NCI-H1694 (cell line): ENCODE measurements at places on chromosomes 11 and 22.

DNA sequence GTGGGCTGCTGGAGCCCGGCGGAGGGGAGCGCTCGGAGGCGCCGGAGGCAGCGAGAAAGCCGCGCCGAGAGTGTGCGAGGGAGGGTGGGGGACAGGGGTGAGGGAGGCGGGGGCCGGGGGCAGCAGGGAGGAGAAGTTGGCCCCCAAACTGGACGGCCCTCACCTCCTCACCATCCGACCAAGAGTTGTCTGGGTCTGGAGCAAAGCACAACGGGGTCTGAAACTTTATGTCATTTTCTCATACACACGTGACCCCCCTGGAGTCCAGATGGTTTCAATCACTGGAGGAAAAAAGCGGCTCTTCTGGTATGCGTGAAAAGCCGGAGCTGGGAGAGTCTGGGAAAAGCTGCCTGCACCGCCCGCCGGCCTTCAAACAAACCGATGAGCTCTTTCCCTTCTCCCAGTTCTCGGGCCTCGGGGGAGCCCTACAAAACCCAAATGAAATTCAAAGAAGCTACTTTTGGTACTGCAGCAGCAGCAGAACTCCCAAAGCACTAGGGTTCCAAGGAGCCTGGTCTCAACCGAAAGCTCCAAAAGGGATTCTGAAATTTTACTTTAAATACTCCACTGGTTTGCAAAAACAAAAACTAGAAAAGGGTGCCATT, 39.7 kb upstream of the AKIP1 start:
- peak; percentile 38 for DNase-seq

GRCh38 chr11:6219359-6219758, 14.0 kb downstream of the C11orf42 start:
- no peak for DNase-seq

DNA sequence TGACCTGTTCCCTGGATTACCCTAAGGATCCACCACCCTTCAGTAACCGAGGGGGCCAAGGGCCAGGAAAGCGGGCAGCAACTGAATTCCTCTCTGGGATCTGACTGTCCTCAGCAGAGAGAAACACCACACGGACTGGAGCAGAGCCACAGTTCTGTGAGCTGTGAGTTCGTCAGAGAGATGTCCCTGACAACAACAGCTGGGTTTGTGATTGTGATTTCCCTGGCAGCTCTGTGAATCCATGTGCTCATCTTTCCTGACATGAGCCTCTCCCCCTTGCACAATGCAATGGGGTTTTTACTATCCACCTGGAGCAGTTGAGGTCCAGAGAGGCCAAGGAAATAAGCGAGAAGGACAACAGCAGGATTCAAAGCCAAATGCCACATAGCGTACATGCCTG, 69.4 kb upstream of the AMPD3 start:
- no peak for DNase-seq

DNA sequence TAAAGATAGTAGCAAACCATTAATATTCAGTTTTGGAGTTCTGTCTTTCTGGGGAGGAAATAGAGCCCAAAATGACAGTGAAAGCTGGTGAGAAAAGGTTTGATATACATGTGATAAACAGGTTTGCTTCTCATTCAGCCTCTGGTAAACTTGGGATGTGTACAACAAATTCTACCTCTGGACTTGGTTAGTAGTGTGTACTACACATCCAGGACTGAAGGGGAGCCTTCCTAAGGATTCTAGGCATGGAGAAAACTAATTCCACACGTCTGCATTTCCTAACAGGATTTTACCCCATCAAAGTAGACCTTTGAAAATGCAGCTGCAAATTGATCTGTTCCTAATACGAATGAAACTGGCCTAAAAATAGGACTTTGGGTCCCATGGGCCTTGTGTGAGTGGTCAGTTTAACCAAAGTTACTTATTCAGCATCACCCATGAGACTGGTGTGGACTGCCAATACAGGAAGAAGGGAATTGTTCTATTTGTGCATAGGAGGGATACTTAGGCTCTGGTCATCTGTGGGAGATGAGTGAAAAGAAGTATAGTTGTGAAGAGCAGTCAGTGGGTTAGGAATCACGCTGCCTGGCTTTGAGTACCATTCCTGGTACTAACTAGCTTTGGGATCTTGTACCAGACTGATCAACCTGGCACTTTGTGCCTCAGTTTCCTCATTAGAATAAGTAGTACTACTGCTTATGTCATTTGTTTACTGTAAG, 74.2 kb downstream of the YAP1 start:
- no peak for DNase-seq

DNA sequence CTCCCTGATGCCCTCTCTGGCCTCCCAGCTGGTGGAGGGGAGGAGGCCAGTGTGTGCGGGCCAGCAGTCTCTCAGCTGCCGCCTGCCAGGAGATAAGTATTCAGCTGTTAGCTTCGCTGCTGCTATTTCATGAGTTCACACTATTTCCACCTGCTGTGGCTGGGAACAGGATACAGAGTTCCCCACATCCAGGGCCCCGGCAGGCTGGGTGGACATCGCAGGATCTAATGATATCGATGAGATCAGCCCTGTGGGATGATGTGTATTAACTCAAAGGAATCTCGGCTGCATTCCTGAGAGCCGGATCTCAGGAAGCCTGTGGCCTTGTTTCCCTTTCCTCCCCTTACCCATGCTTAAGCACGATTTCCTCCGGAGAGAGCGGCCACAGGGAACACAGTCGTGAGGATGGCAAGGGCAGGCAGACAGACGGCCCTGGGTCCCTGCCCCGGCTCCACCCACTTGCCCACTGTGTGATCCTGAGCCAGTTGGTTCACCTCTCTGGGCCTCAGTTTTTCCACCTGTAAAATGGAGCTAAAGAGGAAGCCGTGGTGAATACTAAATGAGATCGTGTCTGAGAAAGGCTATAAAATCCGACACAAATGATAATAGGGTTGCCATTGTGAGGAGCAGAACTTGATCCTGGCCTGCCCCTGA, 6.5 kb upstream of the PVALB start:
- DNase-seq: no peak

GRCh38 chr11:46903846-46904245, 14.5 kb downstream of the LRP4 start:
- DNase-seq: peak; percentile 5

DNA sequence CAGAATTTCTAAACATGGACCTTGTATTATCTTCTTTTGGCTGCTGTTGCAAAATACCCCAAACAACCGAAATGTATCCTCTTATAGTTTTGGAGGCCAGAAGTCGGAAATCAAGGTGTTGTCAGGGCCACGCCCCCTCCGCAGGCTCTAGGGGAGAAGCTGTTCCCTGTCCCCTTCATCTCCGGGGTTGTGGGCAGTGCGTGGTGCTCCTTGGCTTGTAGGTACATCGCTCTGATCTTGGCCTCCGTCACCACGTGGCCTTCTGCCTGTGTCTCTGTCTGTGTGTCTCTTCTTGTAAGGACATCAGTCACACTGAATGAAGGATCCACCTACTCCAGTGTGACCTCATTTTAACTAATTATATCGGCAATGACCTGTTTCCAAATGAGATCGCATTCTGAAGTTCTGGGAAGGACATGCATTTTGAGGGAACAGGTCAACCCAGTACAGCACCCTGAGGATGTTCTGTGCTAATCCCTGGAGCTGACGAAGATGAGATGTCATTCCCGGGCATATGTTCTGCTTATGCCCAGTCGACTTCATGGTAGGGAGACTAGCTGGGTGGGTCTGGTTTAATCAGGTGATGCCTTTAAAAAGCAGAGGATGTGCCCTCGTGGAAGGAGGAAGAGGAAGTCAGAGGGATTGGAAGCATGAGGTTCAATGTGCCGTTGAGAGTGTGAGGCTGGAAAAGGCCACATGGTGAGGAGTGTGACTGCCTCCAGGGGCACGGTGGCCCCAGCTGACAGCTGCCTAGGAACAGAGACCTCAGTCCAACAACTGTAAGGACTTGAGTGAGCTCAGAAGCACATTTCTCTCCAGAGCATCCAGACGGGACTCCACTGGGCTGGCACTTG, 531.1 kb downstream of the TBC1D22A start:
- DNase-seq: no peak

- peak; percentile 28 for DNase-seq
Observed at GRCh38 chr22:40436505-40437431, 66.4 kb downstream of the SGSM3 start.

GRCh38 chr22:43391306-43391705, 20.5 kb upstream of the MPPED1 start:
- DNase-seq: no peak

DNA sequence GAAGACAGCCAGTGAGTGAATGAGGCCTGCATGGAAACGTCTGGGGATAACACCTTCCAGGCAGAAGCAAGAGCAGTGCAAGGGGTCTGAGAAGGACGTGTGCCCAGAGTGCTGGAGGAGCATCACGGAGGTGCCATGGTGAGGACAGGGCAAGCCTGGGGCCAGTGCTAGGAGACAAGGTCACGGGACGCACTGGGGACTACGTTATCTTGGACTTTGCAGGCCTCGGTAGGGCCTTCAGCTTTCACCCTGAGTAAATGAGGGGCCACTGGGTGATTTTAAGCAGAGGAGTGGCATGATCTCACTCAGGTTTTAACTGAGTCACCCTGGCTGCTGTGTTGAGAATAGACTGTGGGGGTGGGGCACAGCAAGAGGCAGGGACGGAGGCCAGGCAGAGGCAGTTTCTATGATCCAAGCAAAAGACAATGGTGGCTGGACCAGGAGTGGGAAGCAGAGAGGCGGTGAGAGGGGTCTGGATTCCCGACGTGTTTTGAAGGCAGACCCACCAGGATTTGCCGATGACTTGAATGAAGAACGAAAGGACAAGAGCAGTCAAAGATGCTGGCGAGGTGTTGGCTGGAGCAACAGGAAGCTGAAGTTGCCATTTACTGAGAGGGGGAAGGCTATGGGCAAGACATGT, 102.7 kb upstream of the PARVA start:
- no peak for DNase-seq

DNA sequence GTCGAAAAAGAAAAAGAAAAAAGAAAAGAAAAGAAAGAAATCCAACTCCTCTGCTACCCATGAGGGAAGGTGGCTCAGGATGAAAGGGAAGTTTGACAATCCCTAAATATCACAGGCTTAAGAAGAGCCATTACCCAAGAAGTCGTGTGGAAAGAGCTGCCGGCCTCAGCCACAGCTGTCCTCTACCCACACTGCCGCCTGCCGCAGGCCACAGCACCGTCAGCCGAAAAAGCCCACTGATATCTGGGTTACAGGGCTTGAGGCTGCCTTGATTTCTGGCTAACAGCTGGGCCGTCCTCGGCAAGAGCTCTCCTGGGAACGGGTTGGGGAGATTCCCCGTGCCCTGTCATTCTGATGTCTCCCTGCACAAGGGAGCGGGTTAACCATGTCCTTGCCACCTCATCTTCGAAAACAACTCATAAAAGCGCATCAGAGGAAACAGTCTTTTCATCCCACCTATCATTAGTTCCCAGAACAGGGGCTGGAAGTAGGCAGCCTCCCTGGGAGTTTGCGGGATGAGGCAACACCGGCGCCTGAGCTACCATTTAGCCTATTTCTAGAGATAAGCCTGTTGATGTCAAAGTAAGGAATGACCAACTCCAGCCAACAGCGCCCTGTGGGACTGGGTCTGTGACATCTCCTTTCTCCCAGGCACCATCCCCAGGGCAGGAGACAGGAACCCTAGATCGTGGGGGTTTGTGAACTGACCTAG, 21.8 kb upstream of the SNX32 start:
- DNase-seq: no peak

GRCh38 chr11:121328176-121328966, 35.8 kb downstream of the SC5D start:
- DNase-seq: no peak

GRCh38 chr11:95068549-95068948, 1.8 kb downstream of the SRSF8 start:
- peak; percentile 44 for DNase-seq

GRCh38 chr11:123582992-123583504, 71.4 kb downstream of the SCN3B start:
- no peak for DNase-seq

GRCh38 chr11:17012712-17013547, 1.3 kb downstream of the PLEKHA7 start:
- DNase-seq: no peak

DNA sequence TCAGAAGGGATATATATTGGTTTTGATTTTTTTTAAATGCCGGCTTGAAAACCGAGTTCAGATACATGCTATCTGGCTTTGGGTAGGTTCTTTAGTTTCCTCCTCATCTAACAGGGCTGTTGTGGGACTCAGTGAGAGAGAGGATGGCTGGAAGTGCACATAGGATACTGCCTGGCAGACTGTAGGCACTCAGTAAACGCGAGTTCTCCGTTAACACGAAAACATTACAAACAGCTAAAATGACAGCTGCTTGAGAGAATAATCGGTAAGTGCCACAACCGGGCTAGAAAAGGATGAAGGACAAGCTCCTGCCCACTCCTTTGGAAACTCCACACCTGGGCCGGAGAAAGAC, 369 bp downstream of the XRRA1 start:
- no peak for DNase-seq

- DNase-seq: no peak
Observed at GRCh38 chr11:101759771-101760450, 154.9 kb upstream of the CEP126 start.

DNA sequence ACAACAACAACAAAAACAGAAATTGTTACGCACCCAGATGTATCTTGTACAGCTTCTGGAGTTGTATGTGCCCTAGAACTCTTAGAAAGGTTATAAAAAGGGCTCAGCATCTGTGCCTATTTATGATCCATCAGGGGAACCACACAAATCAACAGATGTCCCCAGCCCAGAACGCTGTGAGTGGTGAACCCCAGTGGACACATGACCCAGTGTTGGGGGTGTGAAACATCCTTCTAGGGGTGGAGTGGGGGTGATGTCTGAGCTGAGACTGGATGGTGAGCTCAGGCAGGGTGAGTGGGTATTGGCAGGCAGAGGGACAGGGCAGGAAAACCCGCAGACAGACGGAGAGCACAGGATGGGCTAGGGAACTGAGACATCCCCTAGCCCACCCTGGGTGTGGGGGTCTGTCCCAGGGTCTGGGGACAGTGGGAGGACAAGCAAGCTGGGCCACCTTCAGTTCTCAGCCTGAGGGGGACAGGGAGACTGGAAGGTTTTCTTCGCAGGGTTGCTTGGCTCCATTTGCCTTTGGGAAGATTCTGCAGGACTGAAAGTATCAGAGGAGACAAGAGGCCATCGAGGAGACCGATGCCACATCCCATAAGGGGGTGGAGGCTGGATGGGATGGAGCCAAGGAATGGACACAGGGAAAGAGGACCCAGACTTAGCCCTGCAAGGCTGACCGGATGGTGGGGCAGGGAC, 5.8 kb upstream of the EMID1 start:
- no peak for DNase-seq

DNA sequence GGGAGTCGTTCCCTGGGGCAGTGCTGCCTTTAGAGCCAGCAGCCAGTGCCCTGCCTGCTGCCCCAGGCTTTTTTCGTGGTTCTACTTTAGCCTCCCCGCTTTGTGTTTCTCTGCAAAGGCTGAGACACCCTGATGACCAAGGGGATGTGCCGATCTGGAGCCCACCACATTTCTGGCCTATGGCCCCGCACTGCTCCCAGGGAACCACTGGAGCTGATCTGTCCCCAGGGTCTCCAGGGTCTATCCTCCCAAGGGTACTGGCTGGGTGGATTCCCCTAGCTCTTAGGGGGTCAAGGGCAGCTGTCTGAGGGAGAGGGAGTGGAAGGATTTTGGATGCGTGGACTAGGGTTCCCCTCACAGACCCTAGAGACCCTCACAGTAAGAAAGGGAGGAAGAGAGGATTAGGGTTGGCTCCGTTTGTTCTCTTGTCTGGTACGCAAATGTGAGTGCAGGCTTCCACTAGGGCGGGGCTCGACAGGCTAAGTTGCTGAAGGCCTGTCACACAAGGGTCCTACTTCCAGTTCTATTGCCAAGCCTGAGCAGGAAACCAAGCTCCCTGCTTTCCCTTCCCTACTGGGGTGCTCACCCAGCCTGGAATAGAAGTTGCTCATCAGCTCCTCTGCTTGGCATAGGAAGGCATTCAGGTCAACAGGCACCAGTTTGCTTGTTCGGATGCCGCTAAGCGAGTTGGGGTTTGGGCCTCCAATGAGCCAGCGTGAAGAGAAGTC, 19.3 kb downstream of the TREH start:
- DNase-seq: no peak

- no peak for DNase-seq
Observed at GRCh38 chr22:17769013-17769715, 5.1 kb downstream of the BID start.
